ENCODE measurements at places on chromosomes 2 and 18.

GRCh38 chr2:238055841-238056240 lies 5.0 kb upstream of the SCLY start:
- no peak for DNase-seq

DNA sequence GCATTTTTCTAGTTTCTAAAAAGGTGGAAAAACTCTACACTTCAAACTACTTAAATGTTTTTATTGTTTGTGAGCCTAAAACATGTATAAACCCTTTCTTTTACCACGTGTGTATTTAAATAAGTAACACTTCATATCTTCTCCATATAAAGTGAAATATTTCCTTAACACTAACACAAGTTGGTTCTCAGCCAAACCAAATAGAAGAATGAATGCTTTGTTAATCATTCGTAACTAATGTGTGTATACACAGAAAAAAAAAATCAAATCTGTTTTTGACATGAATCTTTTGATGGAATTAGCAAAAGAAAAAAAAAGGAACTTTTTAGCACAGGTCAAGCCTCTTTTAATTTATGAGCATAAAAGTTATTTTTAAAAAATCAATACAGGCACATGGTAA lies 89.3 kb downstream of the EHBP1 start:
- peak; percentile 22 for DNase-seq

- peak; percentile 64 for DNase-seq
Observed at GRCh38 chr2:20141056-20141762, 83.7 kb downstream of the SDC1 start.

DNA sequence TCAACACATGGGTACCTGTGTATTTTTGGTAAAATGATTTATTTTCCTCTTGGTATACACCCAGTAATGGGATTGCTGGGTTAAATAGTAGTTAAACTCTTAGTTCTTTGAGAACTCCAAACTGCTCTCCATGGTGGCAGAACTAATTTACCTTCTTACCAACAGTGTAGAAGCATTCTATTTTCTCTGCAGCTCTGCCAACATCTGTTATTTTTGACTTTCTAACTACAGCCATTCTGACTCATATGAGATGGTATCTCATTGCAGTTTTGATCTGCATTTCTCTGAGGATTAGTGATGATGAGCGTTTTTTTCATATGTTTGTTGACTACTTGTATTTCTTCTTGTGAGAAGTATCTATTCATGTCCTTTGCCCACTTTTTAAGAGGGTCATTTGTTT lies 180.6 kb downstream of the FSIP2 start:
- no peak for DNase-seq

DNA sequence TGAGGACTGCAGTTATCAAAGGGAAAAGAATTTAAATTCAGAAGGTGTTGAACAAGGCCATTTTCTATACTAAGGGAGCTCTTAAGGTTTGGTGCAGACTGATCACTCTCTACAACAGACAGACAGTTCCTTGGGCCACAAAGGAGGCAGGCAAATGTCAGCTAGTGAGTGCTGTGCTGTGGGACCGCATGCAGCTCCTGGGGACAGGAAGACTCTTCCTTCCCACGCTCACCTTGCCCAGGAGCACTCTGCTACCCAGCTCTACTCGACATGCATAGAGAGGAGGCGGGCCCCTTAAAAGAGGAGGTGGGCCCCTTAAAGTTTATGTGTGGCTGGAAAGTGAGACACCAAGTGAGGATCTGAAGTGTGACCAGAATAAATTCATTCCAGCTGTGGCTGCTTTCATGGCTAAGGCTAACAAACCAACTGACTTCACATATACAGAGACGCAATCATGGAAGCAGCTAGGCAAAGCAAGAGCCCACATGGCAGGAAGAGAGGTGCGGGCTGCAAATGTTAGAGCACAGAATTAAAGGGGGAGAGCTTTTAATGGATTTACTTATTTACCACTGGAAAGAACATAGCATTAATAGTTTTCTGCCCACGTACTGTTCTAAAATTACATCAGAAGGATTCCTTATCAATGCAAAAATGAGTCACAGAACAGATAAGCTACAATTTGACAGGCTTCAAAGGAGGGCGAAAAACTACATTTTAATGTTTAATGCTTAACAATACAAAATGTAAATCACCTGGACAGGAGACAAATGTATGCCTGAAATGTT lies 101.4 kb upstream of the RNU4ATAC start:
- no peak for DNase-seq

GRCh38 chr18:76518860-76519538 lies 24.0 kb upstream of the ZNF516 start:
- DNase-seq, result no peak

GRCh38 chr2:187422282-187422681 lies 25.8 kb downstream of the CALCRL start:
- no peak for DNase-seq

DNA sequence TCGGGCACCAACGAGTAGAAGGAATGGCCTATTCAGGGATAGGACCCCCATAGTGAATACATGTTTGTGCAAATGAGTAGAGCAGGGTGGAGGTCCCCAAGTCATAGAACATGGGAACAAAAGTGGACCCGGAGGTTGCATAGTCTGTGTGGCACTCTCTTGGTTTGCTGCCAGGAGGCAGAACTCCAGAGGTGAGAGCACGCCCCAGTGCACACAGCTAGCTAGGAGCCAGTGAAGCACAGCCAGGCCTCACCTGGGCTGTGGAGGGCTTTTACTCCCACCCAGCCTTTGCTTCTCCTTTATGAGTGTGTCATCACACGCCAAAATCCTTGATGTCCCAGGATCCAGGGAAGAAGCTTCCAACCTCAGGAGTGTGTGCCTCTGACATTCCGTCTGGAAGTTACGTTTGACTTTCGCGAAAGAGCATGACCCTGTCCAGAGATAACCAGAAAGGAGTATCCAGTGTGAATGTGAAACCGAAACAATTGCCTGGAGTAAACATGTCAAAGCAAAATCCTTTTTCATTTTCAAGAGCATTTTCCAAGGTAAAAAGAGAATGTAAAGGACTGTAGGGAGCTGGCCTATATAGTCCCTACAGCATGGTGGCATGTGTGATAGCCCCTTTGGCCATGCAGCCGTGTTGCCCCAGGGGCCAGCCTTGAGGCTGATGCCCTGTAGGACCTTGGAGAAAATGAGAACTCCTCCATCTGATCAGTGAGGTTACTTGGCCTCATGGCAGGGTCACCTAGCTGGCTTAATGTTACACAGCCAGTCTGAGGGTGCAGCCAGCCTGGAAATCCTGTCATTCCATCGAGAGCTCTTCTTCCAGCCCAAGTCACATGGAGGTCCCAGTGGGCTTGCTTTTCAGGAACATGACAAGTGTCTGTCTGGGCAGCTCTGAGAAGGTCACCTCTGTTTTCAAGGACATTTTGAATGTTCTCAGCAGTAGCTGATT lies 8.8 kb downstream of the TRIB2 start:
- DNase-seq, result no peak

DNA sequence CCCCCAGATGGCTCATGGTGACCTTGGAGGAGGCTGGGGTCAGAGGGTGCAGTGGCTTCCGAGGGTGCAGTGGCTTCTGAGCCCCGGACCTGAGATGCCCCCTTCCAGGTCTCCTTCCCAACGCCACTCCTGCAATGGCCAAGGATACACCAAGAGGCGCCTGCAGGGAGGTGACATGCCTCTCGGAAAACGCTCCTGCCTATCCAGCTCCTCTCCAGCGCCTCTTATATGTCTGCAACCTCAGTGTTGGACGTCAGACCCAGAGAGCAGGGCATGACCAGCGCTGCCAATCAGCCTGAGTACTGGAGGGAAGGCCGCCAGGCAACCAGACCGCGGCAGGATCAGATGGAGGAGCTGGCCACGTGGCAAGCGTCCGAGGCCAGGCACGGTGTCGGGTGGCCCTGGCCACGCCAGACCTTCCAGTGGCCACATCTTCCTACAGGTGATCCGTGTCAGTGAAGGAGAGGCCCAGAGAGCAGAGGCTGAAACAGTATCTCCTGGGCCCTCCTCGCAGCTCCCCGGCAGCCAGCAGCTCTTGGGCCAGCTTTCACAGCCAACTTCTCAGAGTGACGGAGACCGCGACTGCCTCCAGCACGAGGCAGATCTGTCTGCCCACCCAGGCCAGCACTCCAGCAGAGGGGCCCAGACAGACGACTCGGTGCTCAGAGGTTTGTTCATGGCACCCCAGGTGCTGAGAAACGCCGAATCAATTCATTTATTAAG lies 199.5 kb upstream of the SALL3 start:
- DNase-seq, result no peak

DNA sequence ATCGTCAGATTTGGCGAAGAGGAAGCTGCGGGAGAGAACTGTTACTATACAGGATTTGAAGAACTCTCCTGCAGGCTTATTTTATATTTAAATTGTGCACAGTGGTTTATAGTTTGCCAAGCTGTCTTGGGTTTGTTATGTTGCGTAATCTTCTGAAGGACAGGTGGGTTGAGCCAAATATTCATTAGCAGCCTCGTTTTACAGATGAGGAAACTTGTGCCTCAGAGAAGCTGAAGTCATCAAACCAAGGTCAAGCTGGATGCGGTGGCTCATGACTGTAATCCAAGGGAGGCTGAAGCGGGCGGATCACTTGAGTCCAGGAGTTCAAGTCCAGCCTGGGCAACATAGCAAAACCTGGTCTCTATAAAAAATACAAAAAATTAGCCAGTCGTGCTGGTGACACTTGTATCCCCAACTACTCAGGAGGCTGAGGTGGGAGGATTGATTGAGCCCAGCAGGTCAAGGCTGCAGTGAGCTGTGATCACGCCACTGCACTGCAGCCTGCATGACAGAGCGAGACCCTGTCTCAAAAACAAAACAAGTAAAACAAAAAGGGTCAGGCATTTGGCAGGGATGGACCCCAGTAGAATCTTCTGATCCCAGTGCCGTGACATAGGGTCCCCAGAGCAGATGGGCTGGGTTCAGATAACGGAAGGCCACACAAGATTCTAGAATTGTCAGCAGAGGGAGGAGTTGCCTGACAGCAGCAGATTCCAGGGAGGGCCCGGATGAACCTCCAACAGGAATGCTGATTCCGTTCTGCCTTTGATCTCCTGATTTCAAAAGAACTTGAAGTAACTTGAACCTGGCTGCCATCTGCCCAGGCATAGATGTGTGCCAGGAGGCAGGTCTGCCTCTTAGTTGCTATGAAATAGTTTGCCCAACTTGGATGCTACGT lies 50.6 kb downstream of the SH3BP4 start:
- DNase-seq, result no peak

Data from pulmonary artery endothelial cell (primary cell).